ENCODE measurements at places on chromosomes 16 and 17.

DNA sequence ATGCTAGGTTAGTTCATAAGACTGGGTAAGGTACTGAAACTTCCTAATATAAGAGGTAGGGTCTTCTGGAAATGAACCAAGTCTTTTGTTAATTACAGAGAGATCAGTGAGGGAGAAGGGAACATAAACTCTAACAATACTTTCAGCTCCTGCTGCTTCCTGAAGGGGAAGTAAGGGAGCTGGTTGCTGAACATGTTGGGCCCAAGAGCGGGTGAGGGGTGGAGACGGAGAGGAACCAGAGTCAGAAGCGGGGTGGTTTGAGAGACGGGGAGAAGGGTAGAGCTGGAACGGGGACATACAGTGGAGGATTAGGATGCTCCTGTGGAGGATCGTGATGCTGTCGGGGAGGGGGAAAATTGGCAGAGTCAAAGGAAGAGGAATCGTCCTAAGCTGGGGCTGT, 11.5 kb upstream of the ZNF747 start:
- DNase-seq: no peak

- DNase-seq: no peak
Observed at GRCh38 chr16:82082543-82083244, 47.6 kb downstream of the HSD17B2 start.

DNA sequence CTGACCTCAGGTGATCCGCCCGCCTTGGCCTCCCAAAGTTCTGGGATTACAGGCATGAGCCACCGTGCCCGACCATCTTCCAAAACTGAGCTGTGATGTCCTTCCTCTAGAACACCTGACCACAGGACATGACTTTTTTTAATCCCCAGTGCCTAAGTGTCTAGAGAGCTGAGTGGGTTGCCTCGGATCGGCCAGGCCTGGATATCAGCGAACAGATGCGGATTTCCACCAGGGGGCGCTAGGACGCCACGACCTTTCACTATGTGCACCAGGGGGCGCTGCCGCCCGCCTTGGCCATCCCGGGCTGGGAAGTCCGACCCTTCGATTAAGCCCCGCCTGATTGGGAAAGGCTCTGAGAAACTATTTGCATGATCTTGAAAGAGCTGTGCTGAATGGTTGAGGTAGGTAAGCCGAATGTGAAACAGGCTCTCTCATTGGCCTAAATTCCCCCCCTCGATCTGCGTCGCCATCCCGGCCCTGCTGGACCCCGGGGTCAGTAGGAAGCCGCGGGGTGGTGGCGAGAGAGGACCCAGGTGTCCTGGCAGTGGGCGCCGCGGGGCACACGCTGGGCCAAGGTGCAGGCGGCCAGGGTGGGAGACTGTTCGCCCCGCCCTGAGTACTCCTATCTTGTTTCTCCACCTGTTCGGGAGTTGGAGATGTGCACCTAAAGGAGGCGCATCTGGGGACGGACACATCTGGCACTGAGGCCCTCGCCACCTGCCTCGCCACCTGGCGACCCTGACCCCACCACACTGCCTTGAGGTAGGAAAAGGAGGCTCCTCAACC, at the start of gene ACBD4:
Gene ACBD4, plus strand, starts transcription at position 496 of the 786 bp plus-strand sequence. CDS start 458 bp downstream, outside the sequence.
- DNase-seq: peak; percentile 90

GRCh38 chr16:31347445-31347844, 7.5 kb upstream of the ITGAX start:
- no peak for DNase-seq

GRCh38 chr17:61009663-61010062, 332.0 kb downstream of the BCAS3 start:
- no peak for DNase-seq

DNA sequence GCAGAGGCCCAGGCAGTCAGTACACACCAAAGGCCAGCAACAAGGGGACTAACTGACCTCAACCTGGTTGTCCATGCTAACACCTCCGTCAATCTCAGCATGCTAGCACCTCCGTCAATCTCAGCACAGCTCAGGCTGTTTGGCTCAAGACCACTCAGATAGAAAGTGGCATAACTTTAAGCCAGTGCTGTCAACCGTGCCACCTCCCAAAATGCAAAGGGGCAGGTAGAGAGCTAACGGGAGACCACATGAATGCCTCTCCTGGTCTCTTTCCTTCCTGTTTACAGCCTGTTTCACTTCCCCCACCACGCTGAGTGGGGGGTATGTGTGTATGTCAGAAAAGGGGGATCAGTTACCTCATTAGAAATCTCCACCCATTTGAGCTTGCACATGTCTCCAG, 3.3 kb downstream of the UBTF start:
- no peak for DNase-seq

- peak; percentile 90 for DNase-seq
Observed at GRCh38 chr16:87780385-87780989, 14.7 kb upstream of the KLHDC4 start.

DNA sequence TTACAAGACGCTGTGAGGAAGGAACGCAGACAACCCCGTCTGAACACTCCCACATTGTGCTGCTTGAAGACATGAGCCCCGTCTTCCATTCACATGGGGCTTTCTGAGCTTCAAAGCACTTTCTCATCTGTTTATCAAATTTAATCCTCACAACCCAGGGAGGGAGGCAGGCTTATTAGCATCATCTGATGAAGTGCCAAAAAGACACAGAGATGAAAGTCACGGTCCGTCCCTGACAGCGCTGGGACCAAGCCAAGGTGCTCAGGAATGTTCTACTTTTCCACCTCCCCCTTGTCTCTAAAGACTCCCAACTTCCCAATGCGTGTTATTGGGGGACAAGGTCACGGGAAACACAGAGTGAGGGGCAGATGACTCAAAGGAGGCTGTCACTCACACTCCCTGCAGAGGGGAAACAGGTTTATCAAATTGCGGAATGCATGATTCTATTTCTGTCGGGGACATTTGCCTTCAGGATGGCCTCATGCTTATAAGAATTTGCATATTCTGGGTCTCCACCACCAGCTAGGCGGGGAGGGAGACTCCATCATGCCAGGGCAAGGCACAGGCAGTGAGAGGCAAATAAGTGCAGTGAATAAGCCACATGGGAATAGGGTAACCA, 10.7 kb downstream of the XYLT1 start:
- no peak for DNase-seq

- DNase-seq: no peak
Observed at GRCh38 chr17:42018988-42019387, 902 bp upstream of the NKIRAS2 start.

DNA sequence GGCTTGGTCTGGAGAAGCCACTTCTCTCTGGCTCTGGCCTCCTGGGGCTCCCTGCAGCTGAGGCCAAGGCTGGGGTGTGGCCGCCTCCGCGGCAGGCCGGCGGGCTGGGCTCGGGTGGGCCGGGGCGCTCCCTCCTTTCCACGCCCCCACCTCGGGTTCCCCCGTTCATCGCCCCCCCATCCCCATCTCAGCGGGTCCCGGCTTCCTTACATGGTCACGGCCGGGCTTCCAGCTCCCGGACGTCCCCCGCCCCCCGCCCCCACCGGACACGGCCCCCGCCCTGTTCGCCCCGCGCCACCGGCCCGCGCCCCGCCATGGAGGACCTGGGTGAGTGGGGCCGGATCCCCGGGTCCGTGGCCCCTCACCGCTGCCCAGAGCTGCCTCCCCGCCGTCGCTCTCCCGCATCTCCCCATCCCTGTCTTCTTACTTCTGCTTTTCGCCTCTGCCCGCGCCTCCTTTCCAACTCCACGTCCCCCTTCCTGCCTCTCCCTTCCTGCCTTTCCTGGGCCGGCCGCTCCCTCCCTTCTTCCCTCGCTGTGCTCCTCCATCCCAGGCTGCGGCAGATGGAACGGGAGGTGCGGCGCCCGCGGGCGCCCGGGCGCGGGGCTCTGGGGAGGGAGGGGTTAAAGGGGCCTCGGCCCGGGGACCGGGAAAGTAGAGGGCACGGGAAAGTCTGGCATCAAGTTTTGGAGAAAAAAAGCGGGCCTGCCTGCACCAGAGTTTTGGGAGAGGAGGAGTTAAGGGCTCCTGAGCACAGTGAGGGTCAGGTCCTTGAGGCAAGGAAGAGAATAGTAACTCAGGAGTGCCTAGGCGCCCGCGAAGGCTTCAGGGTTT, at the start of gene TGFB1I1:
Gene TGFB1I1, plus strand, starts transcription at position 278 of the 834 bp plus-strand sequence. Its CDS starts 37 bp downstream, at position 315.
- DNase-seq: peak; percentile 8

- DNase-seq: no peak
Observed at GRCh38 chr17:58577696-58578095, 63.3 kb upstream of the MTMR4 start.

DNA sequence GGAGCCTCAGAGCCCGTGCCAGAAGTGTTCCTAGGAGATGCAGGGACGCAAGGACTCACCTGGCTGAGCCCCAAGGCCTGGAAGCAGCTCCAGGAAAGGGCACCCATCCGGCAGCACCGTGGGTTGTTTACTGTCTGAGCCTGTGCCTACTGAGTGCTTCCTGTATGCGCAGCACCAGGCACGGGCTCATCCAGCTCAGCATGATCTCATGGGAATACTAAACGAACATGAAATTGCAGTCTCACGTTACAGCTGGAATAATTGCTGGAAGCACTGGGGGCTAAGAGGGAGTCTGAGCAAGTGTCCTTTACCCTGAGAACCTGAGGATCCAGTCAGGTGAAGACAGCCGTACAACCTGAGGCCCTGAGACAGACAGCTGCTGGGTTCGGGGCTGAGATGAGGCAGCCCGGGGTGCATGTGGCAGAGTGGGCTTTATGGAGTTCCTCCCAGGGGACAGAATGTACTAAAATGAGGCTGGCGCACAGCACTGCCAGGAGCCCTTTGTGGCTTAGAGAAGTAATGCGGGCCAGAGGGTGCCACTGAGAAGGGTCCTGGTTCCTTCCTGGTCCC, 5.4 kb downstream of the CTRL start:
- DNase-seq: no peak

DNA sequence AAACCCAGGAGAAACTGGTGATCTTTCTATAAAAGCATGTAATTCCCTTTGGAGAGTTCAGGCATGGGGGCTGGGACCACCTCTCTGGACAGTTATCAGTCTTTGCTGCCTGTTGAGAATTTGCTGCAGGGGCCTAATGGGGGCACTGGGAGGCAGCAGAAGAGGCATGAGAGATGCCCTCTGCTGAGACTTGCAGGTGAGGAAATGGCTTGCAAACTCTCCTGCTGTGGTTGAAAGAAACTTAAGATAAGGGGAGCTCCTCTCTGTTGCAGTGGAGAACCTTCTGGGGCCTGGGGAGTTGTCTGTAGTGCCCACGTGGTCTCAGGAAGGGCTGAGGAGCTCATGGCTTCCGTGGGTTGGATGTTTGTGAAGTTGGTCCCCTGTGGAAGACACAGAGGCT, 301.1 kb upstream of the FOXF1 start:
- DNase-seq: no peak

GRCh38 chr16:14150796-14151195, 79.7 kb downstream of the MRTFB start:
- no peak for DNase-seq

DNA sequence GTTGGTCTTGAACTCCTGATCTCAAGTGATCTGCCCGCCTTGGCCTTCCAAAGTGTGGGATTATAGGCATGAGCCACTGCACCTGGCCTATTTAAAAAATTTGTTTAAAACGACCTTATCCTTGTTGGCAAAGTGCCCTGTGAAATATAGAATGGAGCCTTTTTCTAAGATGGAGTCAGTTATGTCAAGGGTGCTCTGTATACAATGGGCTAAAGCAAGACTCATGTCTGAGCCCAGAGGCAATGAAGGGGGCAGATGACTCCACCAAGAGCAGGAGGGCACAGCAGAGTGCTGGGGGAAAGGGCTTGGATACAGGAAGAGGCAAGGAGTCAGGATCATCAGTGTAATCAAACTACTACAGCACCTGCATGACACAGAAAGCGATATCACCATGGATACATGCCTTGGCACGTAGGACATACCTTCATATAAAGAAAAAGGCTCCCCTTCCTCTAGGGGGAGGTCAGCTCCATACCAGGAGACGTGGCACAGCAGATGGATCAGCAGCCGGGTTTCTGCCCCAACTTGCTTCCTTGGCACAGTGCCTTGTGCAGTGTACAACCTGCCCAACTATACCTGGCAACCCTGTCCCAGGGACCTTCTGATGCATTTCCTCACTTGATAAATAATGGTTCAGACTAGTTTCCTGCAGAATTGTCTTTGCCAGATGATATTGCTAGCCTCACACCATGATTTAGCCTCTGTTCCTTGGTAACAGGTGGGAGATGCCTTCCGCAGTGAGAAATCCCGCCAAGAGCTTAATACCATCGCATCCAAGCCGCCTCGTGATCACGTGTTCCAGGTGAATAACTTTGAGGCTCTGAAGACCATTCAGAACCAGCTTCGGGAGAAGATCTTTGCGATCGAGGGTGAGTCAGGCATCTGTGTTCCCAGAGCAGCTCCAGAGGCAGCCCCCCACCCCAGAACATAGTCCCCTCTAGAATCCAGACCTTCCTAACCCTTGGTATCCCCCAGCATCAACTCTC, 15.3 kb downstream of the ITGAM start:
- DNase-seq: no peak

DNA sequence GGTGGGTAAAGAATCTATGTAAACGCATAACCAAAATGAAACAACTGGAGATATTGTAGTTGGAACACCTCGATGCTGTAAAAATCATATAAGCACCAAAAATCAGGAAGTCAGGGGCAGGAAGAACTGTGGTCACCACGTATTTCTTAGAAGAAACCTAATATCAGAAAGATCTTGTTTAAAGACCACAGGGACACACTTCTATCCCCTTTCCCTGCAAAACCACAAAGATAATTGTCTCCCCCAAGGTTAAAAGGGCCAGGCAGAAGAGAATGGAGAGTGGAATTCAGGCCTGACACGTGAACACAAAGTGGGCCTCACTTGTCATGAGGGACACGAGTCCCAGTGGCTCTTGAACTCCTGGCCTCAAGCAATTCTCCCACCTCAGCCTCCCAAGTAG, 68.1 kb downstream of the GSG1L start:
- DNase-seq: no peak

DNA sequence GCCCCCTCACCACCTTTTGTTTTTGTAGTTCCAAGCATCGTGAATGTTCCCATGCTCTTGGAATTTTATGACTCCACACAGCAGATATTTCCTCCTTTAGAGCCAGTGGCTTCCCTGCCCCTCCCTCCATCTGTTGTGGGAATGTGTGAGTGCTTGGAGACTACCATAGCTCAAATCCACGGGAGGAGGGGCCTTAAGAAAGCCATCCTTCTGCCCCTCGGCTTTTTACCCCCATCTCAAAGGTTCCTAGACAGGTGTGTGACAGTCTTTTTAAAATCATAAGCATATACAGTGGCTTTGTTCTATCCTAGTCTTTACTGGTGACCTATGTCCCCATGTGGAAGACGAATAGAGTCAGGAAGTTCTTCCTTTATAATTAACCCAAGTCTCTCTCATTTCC, 47.2 kb downstream of the YPEL2 start:
- DNase-seq: no peak

- DNase-seq: peak; percentile 44
Observed at GRCh38 chr16:4692460-4693295, 684 bp upstream of the NUDT16L1 start.

Measured in bone marrow (tissue), 2 donors.